Left ventricle myocardium inferior (tissue), 1 donor: ENCODE measurements at places on chromosomes 5 and 9. TPM values are rescaled to one million over a fixed set of nuclear protein-coding genes. Genes with fewer than 3 reads are reported as not detected.

DNA sequence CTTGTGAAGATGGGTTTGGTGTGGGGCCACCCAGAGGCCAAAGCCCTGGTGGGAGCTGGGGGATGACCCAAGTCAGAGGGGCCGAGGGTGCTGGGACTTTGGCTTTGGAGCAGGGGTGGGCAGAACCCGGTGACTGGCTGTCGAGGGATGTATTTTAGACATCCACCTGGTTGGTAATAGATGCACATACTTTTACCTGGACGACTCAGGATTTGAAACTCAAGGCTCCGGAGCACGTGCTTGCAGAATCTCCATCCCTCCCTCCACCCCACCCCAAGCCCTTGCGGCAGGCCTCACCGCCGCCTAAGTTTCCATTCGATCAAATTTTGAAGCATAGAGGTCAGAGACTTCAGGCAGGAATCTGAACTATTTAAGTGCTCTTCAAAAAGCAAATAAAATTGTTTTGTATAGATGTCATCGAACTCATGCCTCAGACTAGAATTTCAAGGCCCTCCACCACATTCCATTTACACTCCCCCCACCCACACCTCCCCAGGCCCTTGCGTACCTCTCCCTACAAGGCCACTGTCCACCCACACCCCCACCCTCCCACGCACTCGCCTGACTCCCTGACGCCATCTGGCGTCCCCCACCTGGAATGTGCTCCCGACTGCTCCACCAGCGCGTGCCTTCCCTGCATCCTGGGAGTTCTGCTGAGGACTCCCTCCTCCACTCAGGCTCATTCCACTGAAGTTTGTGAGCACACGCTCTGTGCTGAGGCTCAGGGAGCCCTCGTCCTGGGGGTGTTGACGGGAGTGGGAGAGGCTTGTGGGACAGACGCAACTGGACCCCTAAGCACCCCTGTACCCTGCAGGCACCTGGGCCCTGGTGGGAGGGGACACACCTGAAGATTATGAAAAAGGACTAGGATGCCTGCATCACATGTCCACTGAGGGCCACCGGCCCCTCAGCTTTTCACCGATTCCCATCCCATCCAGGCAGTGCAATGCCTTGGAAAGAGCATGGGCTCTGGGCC, 56.4 kb upstream of the RPL26L1 start:
- peak; percentile 81 for DNase-seq
- peaks cover 11% of the 10 kb centered on the region for H3K36me3 ChIP-seq
- H3K4me1 ChIP-seq: peaks cover 87% of the 10 kb centered on the region
- H3K27me3 ChIP-seq: no peaks in the 10 kb centered on the region

DNA sequence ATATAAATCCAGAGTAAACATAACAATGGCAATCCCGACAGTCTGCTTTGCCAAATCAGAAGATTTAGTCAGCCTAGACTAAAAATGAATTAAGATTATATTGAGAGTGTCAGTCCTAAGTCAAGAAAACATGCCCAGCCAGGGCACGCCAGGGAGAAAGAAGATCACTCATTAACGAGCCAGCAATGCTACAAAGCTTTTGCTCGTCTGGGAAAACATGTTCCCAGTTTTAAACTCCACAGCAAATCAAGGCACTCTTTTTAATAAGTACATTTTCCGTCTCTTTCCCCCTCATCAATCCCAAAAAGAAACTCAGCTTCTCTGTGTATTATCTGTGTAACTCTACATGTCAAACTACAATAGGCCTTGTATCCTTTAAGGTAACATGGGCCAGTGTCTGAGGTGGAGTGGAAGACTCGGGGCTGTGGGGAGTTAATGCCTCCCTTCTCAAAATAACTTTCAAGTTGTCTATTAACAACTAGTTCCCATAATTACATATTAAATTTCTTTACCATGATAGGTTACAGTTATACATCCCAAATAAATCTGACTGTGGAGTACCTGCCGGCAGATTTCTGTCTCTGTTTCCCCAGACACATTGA, 40.9 kb downstream of the NFIB start:
- no peak for DNase-seq
- H3K4me1 ChIP-seq: peaks cover 98% of the 10 kb centered on the region
- H3K27me3 ChIP-seq: no peaks in the 10 kb centered on the region

DNA sequence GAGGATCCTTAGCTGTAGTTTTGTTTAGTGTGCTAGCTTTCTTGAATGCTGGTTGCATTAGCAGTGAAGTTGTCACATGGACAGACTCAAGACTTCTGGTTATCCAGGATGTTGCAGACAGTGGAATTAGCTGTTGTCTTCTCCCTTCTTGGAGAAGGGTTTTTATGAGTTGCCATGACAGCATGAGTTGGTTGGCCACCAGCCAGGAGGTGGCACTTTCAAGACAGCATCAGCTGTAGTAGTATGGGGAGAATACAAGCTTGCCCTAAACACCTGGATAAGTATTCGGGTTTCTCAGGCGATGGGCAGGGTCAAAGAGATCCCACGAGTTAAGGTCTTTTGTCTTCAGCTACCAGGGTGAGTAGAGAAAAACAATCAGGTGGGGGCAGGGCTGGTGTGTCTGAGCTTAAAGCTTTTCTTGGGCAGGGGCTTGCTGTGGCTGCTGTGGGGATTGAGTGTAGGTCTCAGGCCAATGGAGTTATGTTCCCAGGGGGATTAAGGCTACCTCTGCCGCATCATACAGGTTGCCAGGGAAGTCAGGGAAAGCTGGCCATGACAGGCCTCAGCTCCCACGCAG, 7.7 kb upstream of the C5orf47 start:
- H3K4me1 ChIP-seq: no peaks in the 10 kb centered on the region
- no peak for DNase-seq
- no peak overlapping the region for H3K27ac ChIP-seq
- no peaks in the 10 kb centered on the region for H3K36me3 ChIP-seq

GRCh38 chr5:81971111-81971711, 612 bp upstream of the ATG10 start:
- peaks cover 14% of the 10 kb centered on the region for H3K4me1 ChIP-seq
- H3K27me3 ChIP-seq: no peaks in the 10 kb centered on the region
- no peaks in the 10 kb centered on the region for H3K36me3 ChIP-seq
- H3K27ac ChIP-seq: peak overlapping the region; percentile 97
- peak overlapping the region; percentile 80 for H3K4me3 ChIP-seq

DNA sequence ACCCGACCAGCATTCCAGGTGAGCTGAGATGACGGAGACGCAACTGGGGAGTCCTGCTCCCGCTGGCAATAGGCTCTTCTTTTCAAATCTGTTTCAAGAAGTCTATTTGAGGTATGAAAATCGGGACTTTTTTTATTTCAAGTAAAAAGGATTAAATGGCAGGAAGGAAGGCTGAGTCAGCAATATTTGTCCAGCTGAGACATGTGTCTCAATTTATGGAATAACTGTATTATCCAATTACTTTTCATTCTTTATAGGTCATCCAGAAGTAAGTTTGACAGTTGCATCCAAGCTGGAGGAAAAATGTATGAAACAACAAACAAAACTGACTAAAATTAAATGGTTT, 221.1 kb downstream of the NR2F1-AS1 start:
- H3K27me3 ChIP-seq: no peaks in the 10 kb centered on the region
- no peak overlapping the region for H3K27ac ChIP-seq

DNA sequence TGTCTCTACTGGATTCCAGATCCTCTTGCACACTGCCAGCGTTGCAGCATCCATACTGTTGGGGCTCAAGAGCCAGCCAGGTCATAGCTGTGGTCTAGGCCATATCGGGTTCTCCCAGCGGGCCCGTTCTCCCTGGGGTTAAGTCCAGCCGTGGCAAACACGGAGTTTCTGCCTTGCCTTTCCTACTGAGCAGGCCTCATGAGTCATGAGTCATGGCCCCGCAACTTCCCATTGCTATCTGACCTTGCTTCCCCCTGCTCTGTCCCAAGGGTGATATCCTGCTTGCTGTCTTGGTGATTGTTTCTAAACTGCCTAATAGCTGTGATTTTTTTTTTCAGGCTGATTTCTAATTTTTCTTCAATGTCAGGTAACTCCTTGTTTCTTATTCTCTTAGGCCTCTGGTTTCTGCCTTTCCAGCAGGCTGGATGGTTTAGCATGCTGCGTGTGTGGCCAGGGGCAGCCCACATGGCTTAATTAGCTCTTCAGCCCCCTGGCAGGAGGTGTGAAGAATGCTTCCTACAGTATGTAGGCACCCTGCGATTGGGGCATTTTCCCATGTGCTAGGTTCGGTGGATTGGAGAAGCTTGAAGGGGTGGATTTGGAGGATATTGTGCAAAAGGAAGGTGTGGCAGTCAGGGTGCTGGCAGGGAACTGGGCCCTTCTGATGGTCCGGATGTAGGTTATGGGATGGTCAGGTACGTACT, 18.7 kb downstream of the DAPK1 start:
- H3K36me3 ChIP-seq: no peaks in the 10 kb centered on the region
- H3K4me1 ChIP-seq: peaks cover 14% of the 10 kb centered on the region
- H3K27ac ChIP-seq: no peak overlapping the region
- no peak overlapping the region for H3K4me3 ChIP-seq
- peak; percentile 28 for DNase-seq
- no peaks in the 10 kb centered on the region for H3K27me3 ChIP-seq

DNA sequence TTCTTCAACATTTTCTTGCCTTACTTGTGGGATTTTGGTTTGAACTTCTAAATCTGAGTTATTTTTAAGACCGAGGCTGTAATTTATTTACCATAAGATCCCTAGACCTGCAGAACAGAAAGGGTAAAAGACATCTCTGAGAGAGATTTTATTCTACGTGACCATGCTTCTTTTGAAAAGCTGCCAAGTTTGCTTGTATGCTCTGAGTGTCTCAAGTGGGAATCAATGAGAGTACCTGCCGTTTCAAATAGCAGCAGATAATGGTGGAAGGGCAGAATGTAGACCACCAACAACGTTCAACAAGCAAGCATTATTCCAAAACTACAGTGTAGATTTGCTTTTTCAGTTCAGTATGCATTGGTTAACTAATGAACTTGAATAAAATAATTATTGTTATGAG, 108.6 kb upstream of the MINAR2 start:
- DNase-seq: no peak
- no peak overlapping the region for H3K27ac ChIP-seq
- no peak overlapping the region for H3K4me3 ChIP-seq
- no peaks in the 10 kb centered on the region for H3K36me3 ChIP-seq

- peaks cover 23% of the 10 kb centered on the region for H3K4me1 ChIP-seq
- H3K36me3 ChIP-seq: no peaks in the 10 kb centered on the region
- DNase-seq: no peak
- H3K27ac ChIP-seq: no peak overlapping the region
- peak overlapping the region; percentile 17 for H3K4me3 ChIP-seq
These were observed 13.2 kb downstream of the SEMA4D start for GRCh38 chr9:89484475-89485404.

- no peak for DNase-seq
- H3K27me3 ChIP-seq: no peaks in the 10 kb centered on the region
- H3K4me3 ChIP-seq: no peak overlapping the region
- H3K36me3 ChIP-seq: peaks cover 5% of the 10 kb centered on the region
- peaks cover 7% of the 10 kb centered on the region for H3K4me1 ChIP-seq
These were observed 42.3 kb upstream of the DHFR start for GRCh38 chr5:80697100-80697499.

DNA sequence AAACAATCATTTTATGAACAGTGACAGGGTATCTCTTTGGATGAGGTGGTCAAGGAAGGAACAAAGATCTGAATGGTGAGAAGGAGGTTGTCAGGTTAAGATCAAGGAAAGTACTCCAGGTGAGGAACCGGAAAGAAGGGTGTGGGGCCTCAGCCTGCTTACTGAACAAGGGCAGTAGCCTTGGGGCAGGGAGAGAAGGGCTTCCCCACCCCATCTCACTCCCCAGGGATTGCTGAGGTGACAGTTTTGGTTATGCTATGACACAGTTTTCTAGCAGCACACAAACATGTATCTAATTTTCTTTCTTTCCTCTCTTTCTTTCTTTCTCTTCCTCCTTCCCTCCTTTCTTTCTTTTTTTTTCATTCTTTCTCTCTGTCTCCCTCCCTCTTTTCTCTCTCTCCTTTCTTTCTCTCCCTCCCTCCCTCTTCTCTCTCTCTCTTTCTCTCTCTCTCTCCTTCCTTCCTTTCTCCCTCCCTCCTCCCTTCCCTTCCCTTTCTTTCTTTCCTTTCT, 4.1 kb upstream of the HDHD3 start:
- H3K36me3 ChIP-seq: no peaks in the 10 kb centered on the region
- no peaks in the 10 kb centered on the region for H3K27me3 ChIP-seq
- H3K4me3 ChIP-seq: no peak overlapping the region

DNA sequence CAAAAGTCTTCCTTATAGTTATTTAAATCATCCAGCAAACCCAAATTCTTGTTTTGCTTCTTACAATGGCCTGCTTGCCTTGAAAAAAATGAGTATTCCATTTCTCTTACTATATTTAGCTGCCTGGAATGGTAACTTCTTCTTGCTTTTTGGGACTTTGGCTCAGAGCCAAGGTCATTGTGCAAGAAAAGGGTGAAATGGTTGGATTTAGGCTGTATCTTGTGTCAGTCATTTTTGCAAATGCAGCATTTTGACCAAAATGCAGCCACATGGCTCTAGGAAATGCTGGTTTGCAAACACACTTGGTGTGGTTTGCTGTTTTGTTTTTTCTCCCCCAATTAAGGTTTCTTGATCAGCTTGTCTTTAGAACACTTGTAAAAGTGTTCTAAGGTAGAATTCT, 133.3 kb upstream of the ELL2 start:
- peaks cover 20% of the 10 kb centered on the region for H3K4me1 ChIP-seq
- no peak for DNase-seq

GRCh38 chr5:143850050-143850683, 38.2 kb downstream of the HMHB1 start:
- no peaks in the 10 kb centered on the region for H3K27me3 ChIP-seq
- no peak for DNase-seq
- no peaks in the 10 kb centered on the region for H3K36me3 ChIP-seq
- H3K27ac ChIP-seq: no peak overlapping the region
- H3K4me1 ChIP-seq: no peaks in the 10 kb centered on the region

LHFPL2 gene
- total RNA-seq: 5.0 TPM

SLC36A2 gene
- 0.16 TPM for total RNA-seq

PGGT1B gene
- 23.8 TPM for total RNA-seq

ANXA2R gene
- total RNA-seq: 0.82 TPM

TPPP gene
- total RNA-seq: 21.6 TPM
